ENCODE measurements at places on chromosomes 2 and 18.

DNA sequence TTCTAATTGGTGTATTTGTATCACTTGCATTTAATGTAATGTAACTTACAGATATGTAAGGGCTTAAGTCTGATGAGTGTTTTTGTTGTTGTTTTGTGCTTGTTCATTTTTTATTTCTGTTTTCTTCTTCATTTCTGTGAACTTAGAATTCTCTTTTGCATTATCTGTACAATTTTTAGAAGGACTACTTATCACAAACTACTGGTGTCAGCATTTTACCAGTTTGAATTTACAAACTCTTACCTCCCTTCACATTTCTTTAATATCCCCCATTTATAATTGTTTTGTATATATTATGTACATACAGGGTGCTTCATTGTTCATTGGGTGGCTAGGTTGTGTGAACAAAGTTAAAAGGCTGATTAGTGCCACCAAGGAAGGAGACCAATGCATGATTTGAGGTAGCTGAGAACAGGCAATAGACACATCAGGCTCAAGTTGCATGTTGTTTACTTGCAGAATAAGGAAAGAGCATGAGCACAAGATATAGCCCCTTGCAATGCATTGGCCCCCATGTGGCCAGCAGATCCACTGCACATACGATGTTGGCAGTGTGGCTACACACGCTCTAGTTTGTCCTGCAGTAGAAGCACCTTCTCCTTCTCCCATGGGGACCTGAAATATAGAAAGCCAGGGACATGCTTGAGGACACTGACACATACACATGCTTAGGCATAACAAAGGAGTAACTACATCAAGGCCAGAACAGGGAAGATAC is 198.2 kb downstream of the CD8B2 start:
- DNase-seq: no peak

DNA sequence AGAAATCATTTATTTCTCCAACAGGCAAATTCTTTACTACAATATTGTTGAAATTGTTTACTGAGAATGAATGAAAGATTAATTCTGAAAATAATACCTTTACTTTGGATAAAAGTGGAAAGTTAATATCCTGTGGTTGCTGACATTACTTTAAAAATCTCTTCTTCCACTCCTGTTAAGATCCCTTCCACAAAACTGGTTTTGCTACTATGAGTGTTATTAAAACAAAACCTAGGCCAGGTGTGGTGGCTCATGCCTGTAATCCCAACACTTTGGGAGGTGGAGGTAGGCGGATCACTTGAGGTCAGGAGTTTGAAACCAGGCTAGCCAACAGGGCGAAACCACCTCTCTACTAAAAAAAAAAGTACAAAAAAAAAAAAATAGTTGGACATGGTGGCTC is 123.9 kb upstream of the CCDC150 start:
- no peak for DNase-seq

DNA sequence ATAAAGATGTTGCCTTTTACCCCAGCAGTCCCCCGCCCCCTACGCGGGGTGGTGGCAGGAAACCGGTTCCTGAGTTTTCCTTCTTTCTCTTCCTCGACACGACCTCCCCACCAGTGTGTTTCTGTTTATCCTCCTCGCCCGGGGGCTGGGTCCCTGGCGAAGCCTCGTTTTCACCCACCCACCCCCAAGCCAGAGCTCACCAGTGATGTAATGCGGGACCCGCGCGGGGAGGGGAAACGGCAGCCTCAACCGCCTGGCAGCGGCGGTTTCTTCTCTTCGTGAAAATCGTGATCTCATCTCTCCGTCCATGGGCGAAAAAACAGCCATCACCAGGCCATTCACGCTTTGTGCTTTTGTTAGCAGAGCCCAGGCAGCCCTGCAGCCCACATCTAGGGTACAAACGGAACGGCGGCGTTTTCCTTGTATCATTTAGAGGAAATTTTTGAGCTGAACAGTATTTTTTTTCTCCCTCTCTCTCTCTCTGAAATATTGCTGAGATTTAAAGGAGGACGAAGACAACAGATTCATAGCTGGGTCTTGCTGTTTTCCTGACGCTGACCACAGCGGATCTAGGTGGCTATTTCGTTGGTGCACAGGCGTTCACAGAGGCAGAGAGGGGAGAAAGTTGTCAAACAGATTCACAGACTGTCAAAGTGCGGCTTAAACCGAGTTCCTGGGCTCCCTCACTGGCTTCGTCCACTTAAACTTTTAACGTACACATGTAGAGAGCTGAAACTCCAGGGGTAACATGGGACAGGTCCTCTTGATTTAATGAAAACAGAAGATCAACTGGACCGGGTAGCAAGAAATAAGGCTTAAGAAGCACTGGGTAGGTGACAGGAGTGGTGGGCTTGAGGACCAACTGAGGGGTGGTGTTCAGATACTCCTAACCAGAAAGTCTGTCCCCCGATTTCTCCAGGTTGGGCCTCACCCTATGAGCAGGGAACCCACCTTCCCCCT is 21.9 kb upstream of the PAX3 start:
- DNase-seq: no peak

GRCh38 chr2:161273038-161273760 is 35.0 kb upstream of the PSMD14 start:
- DNase-seq: peak; percentile 13

GRCh38 chr18:70649683-70650082 is 360.8 kb downstream of the SOCS6 start:
- DNase-seq: no peak

GRCh38 chr18:45974088-45974536 is 7.0 kb upstream of the EPG5 start:
- peak; percentile 69 for DNase-seq
